ENCODE measurements at places on chromosomes 6 and 20.

- no peak for DNase-seq
- no peaks in the 10 kb centered on the region for H3K36me3 ChIP-seq
- H3K27me3 ChIP-seq, result no peaks in the 10 kb centered on the region
- H3K4me1 ChIP-seq, result 0 out of 2 replicates have a peak, but pooled peaks cover 1% of the 10 kb centered on the region
- H3K4me3 ChIP-seq, result no peak overlapping the region
Observed at GRCh38 chr6:13357551-13358075, 29.3 kb upstream of the TBC1D7 start.

DNA sequence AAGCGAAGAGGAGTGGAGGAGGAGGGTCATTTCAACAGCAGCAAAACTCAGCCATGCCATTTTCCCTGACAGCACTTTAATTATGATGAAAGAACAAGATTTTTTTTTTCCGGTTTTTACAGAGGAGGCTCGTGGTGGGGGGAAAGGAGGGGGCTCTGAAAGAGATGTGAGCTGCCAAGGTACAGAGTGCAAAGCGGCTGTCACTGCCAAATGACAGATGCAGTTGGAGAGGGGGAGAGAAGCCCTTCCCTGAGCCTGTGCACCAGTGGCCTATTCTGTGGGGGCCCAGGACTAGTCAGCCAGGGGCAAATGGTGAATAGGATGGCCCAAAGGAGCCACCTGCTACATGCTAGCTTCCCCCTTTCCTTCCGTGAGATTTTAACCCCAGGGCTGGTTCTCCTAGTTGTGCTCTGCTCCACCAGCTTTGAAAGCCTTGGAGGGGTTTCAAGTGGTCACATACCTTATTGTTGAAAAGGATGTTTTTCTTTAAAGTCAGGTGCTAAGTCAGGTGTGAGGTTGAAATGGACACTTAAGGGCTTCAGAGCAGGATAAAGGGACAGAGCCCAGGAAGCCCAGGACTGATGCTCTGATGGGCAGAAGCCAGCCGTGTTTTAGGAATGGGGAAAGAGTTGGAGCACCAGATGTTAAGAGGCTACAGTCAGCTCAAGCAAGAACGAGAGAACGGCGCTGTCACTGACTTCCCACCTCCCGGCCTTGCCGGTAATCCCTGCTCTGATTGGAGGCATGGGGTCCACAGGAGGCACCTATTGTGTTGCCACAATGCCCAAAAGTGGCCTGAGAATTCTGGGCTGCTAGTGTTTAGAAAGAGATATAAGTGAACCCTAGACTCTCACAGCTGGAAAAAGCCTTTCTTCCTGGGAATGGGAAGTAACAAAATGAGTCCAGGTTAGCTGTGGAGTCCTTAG is 24.8 kb downstream of the GNAS start:
- peaks cover 6% of the 10 kb centered on the region for H3K4me1 ChIP-seq
- H3K27me3 ChIP-seq, result no peaks in the 10 kb centered on the region
- no peaks in the 10 kb centered on the region for H3K36me3 ChIP-seq
- H3K27ac ChIP-seq, result no peak overlapping the region
- DNase-seq, result no peak
- H3K4me3 ChIP-seq, result no peak overlapping the region

DNA sequence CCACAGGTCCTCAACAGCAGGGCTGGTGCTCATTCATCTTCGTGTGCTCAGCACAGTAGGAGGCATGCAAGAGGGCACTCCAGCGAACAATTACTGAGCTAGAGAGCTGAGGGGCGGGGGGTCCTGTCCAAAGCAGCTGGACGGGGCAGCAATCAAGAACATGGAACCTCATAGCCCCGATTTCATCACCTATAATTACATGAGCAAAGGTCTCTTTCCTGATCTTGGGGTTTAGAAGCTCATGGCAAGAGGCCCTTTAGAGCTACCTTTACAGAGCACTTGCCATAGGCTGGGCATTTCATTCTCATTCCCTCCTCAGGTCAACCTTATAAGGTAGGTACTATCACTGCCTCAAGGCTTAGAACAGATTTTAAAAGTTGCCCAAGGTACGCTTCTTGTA is 10.4 kb downstream of the MOCS1 start:
- peaks cover 2% of the 10 kb centered on the region for H3K36me3 ChIP-seq
- no peak for DNase-seq
- no peaks in the 10 kb centered on the region for H3K4me1 ChIP-seq
- no peak overlapping the region for H3K4me3 ChIP-seq
- H3K27ac ChIP-seq, result no peak overlapping the region

DNA sequence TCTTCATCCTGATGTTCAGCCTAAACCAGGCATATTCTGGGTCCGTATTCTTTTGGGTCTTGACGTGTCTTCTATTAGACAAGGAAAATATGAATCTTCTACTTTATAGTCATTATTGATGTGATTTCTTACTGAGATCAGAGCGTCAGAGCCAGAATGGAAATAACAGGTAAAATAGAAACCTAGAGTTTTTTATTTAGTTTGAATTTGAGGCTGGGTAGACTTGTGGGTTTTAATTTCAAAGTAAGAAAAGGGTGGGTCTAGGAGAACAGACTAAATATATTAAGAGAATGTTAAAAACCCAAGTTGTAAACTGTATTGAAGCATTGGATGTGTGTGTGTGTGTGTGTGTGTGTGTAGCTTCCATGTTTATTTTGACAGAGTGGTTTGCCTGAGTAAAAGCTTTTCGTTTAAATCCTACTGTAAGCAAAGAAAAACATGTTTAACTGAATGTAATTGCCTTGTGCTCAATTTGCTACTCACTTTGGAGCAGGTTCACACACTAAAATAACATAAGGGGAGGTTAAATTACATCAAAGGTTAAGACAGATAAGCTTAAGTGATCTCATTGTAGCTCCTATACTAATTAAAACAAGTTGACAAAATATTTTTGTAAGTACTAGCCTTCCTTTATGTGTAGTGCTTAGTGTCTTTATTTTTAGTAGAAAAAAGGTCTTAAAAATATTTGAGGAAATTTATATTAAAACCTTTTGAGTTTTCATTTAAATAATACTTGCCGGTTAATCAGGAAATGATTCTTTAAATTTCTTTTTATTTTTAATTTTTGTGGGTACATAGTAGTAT is 17.4 kb downstream of the HECA start:
- H3K4me1 ChIP-seq, result no peaks in the 10 kb centered on the region
- H3K36me3 ChIP-seq, result no peaks in the 10 kb centered on the region
- H3K27me3 ChIP-seq, result no peaks in the 10 kb centered on the region
- no peak overlapping the region for H3K27ac ChIP-seq

DNA sequence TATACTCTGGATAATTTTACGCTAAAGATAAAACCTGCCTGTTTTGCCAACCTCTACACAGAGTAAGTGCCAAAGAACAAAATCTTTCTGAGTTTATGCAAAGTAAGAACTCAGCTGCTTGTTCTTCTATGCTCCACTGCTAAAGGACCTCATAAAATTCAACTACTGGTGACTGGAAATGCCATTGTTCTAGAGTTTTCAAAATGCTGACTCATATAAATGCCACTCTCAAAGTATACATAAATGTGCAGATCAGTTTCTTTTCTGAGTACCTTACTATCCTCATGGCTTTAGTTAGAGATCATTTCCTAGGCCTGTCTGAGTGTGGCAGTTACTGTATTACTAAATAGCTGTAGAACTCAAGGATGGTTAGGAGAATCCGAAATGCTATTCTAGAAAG is 45.6 kb downstream of the LYRM4 start:
- no peaks in the 10 kb centered on the region for H3K36me3 ChIP-seq
- no peaks in the 10 kb centered on the region for H3K27me3 ChIP-seq
- no peak overlapping the region for H3K27ac ChIP-seq

GRCh38 chr6:11368760-11369159 is 136.3 kb upstream of the NEDD9 start:
- no peaks in the 10 kb centered on the region for H3K36me3 ChIP-seq
- no peak overlapping the region for H3K27ac ChIP-seq

- no peak overlapping the region for H3K27ac ChIP-seq
- no peak for DNase-seq
- H3K4me3 ChIP-seq, result no peak overlapping the region
- no peaks in the 10 kb centered on the region for H3K4me1 ChIP-seq
- H3K36me3 ChIP-seq, result no peaks in the 10 kb centered on the region
- H3K27me3 ChIP-seq, result no peaks in the 10 kb centered on the region
Observed at GRCh38 chr6:164419099-164419498, 890.3 kb downstream of the C6orf118 start.

Measured in iPS DF 6.9 (cell line).